A549 treated with AZD2906 at 1 μM for 4 hours (cell line): ENCODE measurements at places on chromosomes 1 and 21. TPM values are rescaled to one million over a fixed set of nuclear protein-coding genes. Genes with fewer than 3 reads are reported as not detected.

C1orf53 gene
- total RNA-seq: 4.5 to 8.5 TPM (median 6.8 TPM) in 5 replicates

KRTAP13-1 gene
- not detected in 5 replicates for total RNA-seq

LCE2C gene
- not detected in 5 replicates for total RNA-seq

CFHR2 gene
- total RNA-seq: not detected in 5 replicates

CHD5 gene
- total RNA-seq: 1.5 to 2.8 TPM (median 1.8 TPM) in 5 replicates

OPRD1 gene
- total RNA-seq: 0.01 to 0.07 TPM (median 0.02 TPM) in 5 replicates

CYP4X1 gene
- total RNA-seq: 0.03 to 0.26 TPM (median 0.05 TPM) in 3 of 5 replicates, not detected in the others

NBPF4 gene
- 0.08 to 0.11 TPM (median 0.10 TPM) in 4 of 5 replicates, not detected in the other for total RNA-seq

ETS2 gene
- total RNA-seq: 76.0 to 98.4 TPM (median 88.2 TPM) in 5 replicates

BNIPL gene
- 0.04 to 0.16 TPM (median 0.15 TPM) in 5 replicates for total RNA-seq

FAM131C gene
- total RNA-seq: 13.5 to 21.3 TPM (median 19.9 TPM) in 5 replicates

SERPINC1 gene
- 0.07 to 0.14 TPM (median 0.07 TPM) in 3 of 5 replicates, not detected in the others for total RNA-seq

KCNA3 gene
- not detected in 5 replicates for total RNA-seq

KPRP gene
- total RNA-seq: not detected in 5 replicates

SELP gene
- not detected in 5 replicates for total RNA-seq

KRTAP22-1 gene
- total RNA-seq: not detected in 5 replicates

HJV gene
- not detected in 5 replicates for total RNA-seq

MEX3A gene
- total RNA-seq: 1.2 to 2.6 TPM (median 2.1 TPM) in 5 replicates

NUAK2 gene
- total RNA-seq: 21.3 to 27.0 TPM (median 24.7 TPM) in 5 replicates

RNF187 gene
- 58.9 to 85.5 TPM (median 83.4 TPM) in 5 replicates for total RNA-seq

DCDC2B gene
- not detected in 5 replicates for total RNA-seq

DNALI1 gene
- 0.03 TPM in 1 of 5 replicates, not detected in the others for total RNA-seq
